ENCODE measurements at places on chromosomes 4 and X.

- DNase-seq: no peak
Observed at GRCh38 chr4:45992728-45993127, 131.1 kb downstream of the GABRG1 start.

DNA sequence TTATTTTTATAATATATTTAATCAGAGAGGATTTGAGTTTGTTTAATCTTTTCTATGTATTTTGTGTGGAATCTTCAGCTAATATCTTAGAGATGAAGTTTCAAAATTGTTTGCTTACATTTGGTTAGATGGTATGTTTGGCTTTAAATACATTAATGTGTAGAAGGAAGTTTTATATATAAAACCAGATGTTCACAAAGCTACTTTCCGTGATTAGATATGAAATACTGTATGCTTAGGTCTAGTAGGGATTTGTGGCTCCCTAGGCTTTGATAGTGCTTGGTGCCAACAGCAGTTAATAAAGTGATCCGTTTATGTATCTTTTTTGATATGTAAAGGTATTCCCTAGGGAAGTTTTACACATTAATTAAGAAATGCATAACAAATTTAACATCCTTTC, 223.0 kb downstream of the ARHGAP10 start:
- DNase-seq: no peak

GRCh38 chrX:150421816-150422215, 58.7 kb downstream of the MAMLD1 start:
- DNase-seq: no peak

DNA sequence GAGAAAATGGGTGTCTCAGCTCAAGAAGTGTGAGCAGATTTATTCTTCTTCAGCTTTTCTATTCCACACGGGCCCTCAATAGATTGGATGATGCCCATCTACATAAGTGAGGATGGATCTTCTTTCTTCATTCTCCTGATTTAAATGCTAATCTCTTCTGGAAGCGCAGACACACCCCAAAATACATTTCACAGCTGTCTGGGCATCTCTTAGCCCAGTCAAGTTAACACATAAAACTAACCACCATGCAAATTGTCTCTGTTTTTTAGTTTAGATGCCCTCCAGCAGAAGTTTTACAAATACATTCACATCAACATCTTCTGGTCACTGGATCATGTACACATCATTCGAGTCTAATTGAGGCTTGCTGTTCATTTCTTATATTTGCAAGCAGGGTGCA, 249.0 kb upstream of the VCX3A start:
- DNase-seq: no peak

DNA sequence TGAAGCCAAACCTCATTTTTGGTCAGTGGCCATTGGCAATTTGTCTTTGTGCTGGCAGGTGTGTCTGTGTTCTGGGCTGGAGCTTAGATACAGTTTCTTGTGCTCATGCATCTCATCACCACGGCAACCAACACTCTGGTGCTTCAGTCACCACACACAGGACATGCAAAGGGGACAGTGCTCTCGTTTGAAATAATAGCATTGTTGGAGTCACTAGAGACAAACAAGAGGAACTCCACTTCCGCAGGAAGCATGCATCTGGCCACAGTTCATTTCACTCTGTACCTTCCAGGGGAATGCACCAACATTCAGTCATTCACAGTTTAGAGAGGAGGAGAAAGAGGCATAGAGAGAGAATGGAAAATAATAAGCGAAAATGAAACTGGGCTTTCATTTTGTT, 267.4 kb downstream of the ANK2 start:
- DNase-seq: no peak

Data from RKO (cell line).